HS-27A (cell line): ENCODE measurements at places on chromosomes 4 and X.
A peak's percentile ranks its signal among the peaks of the same experiment; 100 is the strongest.

- DNase-seq, result no peak
Measured at GRCh38 chr4:2786152-2786671, 6.7 kb upstream of the SH3BP2 start.

GRCh38 chr4:159463235-159463634, 360.4 kb downstream of the RAPGEF2 start:
- DNase-seq, result no peak

- DNase-seq, result no peak
Measured at GRCh38 chr4:52370576-52370975, 288.5 kb downstream of the USP46 start.

GRCh38 chrX:40107291-40108161, 9.8 kb upstream of the BCOR start:
- DNase-seq, result no peak

DNA sequence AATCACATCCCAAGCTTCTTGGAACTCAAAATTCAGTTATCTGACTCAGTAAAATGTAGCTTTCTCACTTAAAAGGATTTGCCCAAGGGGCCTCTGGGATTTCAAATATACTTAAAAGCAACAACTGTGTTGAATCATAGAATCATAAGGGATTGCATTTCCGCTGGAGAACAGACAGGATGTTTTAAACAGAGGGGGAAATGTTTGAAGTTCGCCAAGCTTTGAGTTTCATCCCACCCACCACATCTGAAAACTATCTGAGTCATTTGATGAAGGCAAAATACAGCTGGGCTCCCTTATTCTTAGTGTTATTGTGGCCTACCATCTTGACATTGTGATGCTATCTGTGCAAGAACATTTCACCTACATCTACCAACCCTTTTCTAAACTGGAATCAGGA, 73.5 kb downstream of the PPP1R2C start:
- DNase-seq, result no peak

- DNase-seq, result no peak
Measured at GRCh38 chrX:120647127-120647526, 17.3 kb upstream of the C1GALT1C1 start.

DNA sequence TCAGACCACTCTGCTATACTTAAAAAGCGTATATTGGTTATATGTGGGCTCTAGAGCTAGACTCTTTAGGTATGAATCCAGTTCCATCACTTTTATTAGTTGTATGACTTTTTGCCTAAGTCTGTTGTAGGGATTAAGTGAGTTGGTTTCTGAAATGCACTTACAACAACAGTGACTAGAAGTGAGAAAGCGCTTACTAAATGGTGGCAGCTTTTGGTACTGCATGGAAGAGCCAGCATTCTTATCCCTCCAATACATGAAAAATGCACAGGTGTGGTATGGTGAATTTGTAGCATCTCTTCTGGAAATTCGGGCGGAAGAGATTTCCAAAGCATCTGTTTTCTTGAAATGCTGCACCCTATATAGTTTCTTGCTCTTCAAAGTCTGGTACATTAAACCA, 117.1 kb downstream of the SPANXA1 start:
- no peak for DNase-seq

DNA sequence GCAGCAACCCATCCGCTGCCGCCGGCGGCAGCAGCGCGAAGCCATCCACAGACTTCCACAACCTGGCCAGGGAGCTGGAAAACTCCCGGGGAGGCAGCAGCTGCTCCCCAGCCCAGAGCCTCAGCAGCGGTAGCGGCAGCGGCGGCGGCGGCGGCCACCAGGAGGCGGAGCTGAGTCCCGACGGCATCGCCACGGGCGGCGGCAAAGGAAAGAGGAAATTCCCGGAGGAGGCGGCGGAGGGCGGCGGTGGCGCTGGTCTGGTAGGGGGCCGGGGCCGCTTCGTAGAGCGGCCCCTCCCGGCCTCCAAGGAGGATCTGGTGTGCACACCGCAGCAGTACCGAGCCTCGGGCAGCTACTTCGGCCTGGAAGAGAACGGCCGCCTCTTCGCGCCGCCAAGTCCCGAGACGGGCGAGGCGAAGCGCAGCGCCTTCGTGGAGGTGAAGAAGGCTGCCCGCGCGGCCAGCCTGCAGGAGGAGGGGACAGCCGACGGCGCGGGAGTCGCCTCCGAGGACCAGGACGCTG, 4.9 kb downstream of the PRDM8 start:
- no peak for DNase-seq

GRCh38 chr4:138344054-138344453, 101.9 kb upstream of the SLC7A11 start:
- DNase-seq, result no peak

DNA sequence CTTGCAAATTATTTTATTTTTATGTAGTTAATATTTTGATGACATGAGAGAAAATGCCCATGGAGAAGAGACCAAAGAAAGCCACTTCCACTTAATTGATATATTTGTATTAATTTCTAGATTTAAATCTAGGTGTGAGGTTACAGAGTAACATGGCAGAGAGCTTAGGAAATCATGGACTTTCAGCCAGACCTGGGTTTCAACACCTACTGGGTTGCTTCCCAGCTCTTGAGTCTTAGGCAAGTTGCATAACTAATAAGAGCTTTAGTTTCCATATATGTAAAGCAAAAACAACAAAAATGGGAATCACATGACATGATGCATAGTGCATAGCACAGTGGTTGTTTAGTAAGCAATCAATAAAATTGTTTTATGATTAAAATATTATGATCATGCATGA, 413.3 kb downstream of the CCSER1 start:
- DNase-seq, result no peak

DNA sequence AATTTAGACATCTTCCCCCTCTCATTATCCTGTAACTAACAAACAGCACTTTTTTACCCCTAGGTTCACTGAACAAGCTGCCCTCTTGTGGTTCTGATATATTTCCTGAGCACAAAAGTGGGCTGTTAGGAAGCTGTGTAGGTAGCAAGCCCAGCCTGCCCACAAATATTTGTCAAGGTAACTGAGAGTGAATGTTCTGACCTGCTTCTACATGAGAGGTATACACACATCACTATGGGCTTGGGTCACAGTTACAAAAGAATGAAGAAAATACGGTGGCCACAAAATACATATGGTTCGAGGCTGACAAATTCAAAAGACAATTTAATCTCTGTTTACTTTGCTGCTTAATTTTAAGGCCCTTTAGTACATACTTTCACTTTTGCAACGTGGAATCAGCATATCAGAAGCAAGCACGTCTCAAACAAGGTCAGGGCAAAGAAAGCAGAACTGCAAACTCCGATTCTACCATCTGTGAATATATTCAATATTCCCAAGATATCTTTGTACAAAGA, 78.7 kb downstream of the RBM47 start:
- DNase-seq, result no peak

DNA sequence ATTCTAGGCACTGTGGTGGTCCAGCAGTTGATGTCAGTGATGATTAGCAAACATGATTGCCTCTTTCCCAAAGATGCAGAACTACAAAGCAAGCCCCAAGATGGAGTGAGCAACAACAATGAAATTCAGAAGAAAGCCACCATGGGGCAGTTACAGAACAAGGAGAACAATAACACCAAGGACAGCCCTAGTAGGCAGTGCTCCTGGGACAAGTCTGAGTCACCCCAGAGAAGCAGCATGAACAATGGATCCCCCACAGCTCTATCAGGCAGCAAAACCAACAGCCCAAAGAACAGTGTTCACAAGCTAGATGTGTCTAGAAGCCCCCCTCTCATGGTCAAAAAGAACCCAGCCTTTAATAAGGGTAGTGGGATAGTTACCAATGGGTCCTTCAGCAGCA, 365.3 kb downstream of the MAPK10 start:
- no peak for DNase-seq

DNA sequence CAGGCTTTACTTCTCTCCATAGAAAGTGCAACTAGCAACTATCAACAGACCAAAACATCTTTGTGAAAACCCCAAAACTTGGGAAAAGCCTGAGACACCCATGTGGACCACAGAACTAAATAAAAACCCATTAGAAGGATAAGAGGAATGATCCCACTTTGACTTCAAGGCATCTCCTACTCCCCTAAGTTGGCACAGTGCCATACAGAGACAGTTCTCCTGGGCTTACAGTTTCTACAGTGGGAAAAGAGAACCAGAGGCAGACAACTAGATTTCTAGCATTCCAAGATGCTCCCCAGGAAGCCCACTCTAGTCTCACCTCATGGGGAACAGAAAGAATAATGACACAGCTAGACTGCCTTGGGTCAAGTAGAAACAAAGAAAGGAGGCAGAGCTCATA, 20.4 kb downstream of the TMLHE start:
- no peak for DNase-seq

DNA sequence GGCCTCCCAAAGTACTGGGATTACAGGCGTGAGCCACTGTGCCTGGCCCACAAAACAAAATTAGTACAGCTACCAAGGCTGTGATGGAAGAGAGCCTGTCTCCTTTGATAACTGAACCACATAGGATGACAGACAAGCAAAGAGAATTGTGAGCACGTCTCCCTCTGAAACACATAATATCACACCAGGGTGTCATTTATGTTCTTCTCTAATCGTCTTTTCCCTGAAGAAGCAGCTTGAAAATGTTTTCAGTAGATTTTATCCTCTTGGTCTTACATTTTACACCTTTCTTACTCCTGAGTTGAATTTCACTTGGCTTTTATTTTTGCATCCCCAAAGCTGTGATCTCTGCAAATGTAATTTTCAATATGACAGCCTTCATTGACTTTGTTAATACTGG, 67.8 kb downstream of the TENM3 start:
- DNase-seq, result no peak

- DNase-seq, result no peak
Measured at GRCh38 chr4:139744232-139744631, 78.6 kb downstream of the MGST2 start.

GRCh38 chr4:13906727-13907126, 279.2 kb upstream of the BOD1L1 start:
- no peak for DNase-seq

GRCh38 chr4:156711193-156711590, 260.4 kb downstream of the PDGFC start:
- no peak for DNase-seq

DNA sequence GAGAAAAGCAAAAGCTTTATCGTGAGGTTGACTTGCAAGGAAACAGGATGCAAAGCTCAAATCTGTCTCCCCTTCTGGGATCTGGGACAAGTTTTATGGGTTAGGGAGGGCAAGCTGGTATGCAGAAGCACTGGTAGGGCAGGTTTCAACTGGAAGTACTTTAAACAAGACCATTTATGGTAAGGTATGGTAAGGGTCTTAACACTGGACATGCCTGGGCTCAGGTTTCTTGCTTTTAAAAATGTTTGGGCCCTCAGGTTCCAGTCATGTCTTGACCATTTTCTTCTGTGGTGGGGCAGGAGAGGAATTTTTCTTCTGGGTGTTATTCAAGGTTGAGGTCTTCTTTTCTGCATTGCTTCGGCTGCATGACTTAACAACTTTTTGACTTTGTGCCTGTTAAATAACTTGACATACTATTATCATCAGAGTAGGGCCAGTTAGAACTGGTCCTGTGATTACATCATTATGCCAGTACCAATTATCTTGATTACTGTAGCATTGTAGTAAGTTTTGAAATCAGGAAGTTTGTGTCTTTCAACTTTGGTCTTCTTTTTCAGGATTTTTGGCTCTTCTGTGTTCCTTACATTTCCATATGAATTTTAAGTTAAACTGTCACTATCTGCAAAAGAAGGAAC, 33.7 kb downstream of the CD38 start:
- no peak for DNase-seq

- no peak for DNase-seq
Measured at GRCh38 chr4:158259955-158260575, 49.8 kb downstream of the TMEM144 start.

DNA sequence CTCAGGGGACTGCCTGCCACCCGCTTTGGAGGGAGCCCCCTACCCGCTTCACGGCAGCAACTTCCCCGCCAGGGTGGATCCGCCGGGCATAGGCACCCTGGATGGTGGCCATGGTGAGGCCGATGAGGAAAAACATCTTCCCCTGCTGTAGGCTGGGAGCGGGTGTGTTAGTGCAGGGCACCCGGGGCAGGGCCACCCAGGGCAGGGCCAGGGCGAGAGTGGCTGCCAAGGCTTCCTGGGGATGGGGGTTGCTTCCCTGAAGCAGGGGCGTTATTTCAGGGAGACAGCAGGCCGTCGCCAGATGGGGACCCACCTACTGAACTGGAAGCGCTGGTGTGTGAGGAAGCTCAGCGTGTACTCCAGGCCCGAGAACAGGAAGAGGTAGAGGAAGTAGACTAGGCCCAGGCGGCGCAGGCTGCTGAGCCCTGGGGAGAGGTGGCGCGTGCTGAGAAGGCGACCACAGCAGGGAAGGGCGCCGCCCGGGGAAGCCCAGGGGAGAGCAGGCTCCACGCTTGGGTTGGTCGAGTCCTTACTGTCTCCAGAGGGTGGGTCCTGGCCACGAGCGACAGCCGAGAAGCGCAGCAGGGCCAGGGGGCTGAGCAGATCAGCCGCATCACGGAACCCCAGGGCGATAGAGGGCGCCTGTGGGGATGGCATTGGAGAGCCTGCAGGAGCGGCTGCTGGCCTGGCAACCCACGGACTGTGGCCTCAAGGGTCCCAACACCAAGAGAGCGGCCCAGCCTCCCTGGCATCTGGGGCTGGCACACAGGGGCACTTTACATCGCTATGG, 31.5 kb downstream of the NOP14 start:
- no peak for DNase-seq

DNA sequence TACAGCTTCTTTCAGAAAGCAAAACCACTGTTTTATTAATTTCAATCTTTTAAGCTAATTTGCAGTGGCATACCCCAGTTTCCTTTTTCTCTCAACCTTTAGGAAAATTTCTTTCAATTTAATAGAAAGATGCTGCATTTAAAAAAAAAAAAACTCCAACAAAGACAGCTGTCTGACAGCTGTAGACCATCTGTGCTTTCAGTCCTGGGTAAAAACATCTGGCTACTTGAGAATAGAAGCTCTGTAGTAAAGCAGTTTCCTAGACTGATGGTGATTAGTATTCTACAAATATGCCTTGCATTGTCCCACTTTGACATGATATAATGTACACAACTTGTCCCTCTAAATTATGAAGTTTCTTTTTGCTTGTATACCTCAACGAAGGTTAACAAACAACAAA, 197.8 kb downstream of the EDA start:
- DNase-seq, result no peak

DNA sequence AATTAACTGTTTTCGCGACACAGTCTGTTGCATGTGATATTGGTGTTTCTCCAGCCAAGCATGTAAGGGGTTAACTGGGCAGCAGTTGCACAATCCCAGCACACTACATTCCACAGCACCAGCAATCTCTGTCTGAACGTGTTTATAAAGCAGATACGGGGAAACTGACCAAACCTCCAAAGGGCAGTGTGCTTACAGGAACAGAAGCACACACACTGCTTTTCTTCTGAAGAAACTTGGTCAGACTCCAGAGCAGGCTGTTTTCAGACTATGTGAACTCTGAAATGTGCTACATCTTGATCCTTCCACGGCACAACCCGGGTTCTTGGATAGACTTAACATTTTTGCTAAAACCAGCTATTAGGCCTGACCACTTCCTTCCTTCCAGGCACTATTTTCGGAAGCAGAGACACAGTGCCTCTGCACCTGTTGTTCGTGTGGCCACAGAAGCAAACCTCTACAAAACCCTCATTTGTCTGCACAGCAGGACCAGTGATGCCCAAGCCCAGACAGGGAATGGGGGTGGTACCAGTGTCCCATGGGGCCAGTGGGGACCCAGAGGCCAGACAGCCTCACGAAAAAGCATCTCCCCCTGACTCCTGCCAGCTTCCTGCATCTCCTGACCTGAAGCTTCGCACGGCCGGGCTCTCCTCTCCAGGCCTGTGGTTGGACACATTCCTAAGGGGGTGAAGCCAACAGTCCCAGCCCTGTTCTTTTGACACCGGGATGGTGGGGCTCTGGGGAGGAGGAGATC, 90.1 kb downstream of the IRF2 start:
- peak; percentile 34 for DNase-seq
